Adrenal gland (tissue), 19 donors: ENCODE measurements at places on chromosomes 4 and X. TPM values are rescaled to one million over a fixed set of nuclear protein-coding genes. Genes with fewer than 3 reads are reported as not detected.
A peak's percentile ranks its signal among the peaks of the same experiment; 100 is the strongest.

GRCh38 chrX:43679778-43680177 is 23.7 kb downstream of the MAOA start:
- DNase-seq = peak; percentile 15

GRCh38 chr4:1271686-1272085 is 18.0 kb upstream of the MAEA start:
- no peak for DNase-seq

DNA sequence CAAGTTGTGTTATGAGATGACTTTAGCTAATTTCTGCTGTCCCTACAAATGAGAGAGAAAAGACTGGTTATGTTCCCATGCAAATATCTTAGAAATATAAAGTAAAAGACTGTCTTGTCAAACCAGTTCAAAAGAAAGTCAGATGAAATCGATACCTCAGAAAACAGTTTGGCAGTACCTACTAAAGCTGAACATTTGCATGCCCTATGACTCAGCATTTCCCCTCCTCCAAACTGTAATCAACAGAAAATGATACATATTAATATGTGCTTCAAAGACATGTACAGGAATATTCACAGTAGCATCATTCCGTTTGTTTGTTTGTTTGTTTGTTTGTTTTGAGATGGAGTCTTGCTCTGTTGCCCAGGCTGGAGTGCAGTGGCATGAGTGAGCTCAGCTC is 90.3 kb downstream of the ARX start:
- no peak for DNase-seq

Gene RENBP
- total RNA-seq = 15.5 TPM

DNA sequence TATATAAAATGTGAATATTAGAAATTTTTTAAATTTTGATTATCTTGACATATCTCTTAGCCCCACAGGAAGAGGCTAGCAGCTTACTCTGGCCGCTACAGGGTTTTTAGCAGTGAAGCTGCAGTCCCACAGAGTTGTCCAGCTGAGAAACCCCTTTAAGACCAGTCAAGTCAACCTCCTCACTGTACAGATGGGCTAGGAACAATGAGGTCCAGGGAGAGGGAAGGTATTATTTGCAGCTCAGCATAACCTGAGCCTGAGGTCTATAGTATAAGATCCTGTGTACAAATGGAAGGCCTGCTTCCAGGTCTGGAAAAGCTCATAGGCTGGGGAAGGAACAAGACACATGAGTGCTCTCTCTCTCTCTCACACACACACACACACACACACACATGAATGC is 1.8 kb downstream of the VSIG4 start:
- DNase-seq = no peak
